ENCODE measurements at places on chromosomes 5 and 9.

DNA sequence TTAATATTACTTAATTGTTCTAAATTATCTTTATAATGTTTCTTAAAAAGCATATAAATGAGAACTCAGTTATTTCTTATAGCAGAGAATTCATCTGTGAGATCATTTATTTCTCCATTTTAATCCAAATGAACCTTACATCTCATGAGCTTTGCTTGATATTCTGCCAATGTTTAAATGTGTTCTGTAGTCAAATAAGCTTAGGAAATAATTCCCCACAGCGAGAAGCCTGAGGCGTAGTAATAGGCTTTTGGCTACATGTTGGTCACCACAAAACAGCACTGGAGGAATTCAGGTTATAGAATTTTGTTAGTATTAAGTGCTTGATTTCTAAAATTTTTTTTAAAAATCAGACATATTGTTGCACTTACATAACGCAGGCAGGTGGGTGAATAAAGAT is 585.3 kb upstream of the RORB start:
- DNase-seq, result no peak

DNA sequence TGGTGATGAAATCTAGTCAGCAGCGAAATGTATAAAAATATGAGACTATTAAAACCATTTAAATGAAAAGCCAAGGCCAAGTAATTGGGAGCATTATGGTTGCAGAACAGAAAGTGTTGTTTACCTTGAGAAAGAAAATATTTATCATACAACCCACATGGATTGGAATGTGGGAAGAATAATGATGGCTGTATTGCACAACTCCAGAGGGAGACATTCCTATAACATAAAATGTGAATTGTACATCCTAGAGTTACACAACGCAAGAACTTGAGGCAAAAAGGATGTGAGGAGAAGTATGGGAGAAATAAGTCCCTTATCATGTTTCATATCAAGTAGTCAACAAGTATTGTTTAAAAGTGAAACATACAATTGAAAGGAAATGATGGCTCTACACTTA is 1014.0 kb upstream of the SEMA6A start:
- DNase-seq, result no peak

- no peak for DNase-seq
These were observed 211.9 kb downstream of the NXNL2 start for GRCh38 chr9:88746743-88747398.

DNA sequence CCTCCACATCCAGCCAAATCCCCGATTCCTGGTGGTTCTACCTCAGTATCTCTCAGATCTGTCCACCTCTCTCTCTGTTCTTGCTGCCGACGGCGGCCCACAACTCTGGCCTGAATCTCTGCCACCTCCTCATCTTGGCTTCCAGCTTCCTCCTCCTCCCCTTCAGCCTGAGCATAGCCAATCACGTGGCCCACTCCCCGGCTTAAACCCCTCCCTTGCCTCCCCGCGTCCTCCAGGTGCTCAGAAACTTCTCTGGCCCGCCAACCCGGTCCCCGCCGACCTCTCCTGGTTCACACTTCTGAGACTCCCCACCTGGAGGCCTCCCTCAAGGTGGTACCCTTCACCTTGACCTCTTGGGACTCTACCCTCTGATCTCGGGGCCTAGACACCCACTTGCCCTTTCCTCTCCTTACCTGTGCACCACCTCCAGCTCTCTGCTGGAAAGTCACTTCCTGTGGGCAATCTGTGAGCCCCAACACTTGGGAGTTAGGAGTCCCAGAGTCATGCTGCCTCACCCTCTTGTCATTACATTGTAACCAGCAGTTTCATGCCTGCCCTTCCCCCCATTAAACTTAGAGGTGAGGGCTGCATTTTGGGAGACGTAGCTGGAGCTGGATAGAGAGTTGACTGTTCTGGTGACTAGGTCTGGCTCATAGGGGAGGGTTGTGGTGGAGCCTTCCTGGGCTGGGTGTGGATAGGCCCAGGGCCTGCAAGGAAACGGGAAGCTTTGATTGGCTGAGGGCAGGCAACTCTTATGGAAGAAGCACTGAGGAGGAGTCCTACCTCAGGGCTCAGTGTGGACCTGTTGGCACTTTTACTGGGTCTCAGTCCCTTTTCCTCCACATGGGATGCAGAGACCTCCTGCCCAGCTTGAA is 4.5 kb upstream of the SET start:
- DNase-seq, result peak; percentile 87

DNA sequence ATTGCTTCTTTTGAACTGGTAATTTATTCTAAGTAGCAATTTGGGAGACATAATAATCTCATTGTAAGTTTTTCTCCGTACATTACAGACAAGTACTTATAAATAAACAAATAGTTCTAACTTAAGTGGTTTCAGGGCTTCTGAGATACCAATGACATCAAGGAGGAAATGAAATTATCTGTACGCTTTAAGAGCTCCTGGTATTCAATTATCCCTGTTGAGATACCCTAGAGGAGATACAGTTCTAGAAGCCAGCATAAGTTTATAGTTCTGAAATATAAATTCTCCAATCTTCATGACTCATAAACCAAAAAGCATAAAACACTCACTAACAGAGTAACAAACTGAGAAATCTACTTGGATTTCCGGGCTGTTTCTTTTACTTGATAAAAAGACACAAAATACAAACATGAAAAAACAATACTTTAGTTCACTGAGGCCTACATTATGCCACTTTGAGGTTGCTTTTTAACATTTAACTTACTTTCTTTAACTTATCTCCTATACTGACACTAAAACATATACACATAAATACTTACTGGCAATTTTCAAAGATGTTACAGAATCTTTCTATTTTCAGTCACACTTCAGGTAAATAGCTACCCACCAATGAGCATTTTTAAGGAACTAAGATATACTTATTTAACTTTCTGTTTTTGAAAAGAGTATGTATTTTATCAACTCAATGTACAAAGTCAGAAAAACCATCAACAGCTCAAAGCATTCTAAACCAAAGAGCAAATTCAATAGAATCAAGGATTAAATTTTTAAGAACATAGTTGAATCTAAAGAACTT is 7.5 kb downstream of the DCTN4 start:
- no peak for DNase-seq

DNA sequence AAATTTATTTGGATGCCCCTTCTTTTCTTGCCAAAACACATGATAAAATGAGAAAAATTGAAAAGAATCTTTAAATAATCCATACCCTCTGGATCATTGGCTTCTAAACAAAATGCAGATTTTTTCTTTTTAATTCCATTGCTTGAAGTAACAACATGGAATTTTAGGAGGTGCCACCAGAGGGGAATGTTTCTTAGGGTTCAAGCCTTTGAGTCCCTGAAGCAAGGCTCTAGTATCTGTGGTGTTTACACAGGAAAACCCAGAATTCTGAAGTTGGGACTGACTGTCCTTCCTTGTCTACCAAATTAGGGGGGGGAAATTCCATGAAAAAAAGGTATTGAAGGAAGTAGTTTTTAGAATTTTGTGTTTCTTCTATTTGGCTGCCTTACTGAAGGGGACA is 69.4 kb downstream of the LMNB1 start:
- no peak for DNase-seq

- DNase-seq, result no peak
These were observed 2.3 kb downstream of the FAM221B start for GRCh38 chr9:35826071-35826701.

DNA sequence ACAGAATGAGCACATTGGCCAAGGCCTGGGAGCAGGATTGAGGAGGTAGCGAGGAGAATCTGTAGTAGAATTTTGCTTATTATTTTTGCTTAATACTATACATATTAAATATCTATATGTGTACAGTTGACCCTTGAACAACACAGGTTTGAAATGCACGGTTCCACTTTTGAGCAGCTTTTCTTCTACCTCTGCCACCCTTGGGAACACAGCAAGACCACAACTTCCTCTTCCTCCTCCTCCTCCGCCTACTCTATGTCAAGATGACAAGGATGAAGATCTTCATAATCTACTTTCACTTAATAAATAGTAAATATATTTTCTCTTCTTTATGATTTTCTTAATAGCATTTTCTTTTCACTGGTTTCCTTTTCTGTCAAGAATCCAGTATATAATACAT is 541.4 kb downstream of the KCTD16 start:
- DNase-seq, result no peak

- DNase-seq, result no peak
These were observed 8.9 kb downstream of the RABGAP1 start for GRCh38 chr9:122949696-122950095.

DNA sequence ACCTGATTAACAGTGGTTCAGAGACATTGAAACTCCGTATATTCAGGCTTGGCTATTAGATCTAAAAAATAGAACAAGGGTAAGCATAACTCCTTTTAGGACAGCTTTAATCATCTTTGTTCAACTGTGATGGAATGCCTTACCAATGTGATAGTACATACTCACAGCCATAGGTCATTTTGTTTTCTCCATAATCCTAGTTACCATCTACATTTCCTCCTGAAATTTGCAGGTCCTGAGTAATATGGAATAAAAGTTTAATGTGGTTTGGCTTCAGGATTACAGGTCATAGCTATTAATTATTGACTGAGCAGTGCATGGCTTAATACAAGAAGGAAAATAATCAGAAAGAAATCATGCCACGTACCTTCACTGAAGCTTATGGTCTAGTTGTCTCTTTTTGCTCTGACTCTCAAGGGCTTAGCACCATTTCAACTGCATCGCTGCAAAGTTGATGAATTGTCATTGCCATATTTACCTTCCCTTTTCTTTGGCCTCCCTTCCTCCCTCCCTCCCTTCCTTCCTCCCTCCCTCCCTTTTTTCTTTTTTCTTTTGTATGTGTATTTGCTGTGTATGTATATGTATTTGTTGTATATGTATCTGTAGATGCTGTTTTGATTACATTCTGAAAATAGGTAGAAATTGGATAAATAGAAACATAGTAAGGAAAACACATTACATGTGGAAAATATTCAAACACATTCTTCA is 250.9 kb upstream of the ZNF608 start:
- DNase-seq, result no peak

DNA sequence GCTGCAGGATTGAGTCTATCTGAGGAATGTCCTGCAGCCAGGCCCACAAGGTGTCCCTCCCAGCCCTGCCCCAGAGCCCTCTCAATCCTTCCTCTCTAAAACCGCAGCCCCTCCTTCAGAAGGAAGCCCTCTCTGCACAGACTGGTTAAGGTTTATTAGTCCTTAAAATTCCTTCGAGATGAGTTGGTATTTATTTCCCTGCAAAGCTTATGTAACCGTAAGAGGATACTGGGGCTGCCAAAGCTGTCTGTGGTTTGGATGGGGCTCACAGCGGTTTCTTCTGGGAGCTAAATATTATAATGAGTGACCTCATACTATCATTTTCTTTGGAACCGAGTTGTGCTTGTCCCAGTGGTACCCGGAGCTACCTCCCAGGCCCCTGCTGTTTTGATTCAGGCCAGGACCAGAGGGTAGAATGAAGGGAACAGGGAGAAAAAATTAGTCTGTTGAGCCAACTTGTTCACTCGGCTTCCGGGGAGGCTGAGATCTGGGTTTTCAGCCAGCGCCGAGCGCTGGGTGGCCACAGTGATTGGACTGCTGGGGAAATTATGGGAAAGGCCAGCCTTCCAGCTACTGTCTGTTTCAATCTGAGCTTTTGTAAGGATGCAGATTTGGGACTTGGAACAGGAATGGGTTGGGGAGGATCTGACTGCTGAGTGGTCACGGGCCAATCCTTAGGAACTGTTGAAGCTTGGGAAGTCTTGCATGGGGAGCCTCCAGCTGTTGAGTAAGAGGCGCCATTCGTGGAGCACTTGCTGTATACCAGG is 107.5 kb downstream of the NDFIP1 start:
- peak; percentile 92 for DNase-seq

- peak; percentile 66 for DNase-seq
These were observed 837 bp downstream of the UIMC1 start for GRCh38 chr5:177005619-177006264.

Data from femur (tissue), 1 donor.